ENCODE measurements at places on chromosomes 3 and 15.

DNA sequence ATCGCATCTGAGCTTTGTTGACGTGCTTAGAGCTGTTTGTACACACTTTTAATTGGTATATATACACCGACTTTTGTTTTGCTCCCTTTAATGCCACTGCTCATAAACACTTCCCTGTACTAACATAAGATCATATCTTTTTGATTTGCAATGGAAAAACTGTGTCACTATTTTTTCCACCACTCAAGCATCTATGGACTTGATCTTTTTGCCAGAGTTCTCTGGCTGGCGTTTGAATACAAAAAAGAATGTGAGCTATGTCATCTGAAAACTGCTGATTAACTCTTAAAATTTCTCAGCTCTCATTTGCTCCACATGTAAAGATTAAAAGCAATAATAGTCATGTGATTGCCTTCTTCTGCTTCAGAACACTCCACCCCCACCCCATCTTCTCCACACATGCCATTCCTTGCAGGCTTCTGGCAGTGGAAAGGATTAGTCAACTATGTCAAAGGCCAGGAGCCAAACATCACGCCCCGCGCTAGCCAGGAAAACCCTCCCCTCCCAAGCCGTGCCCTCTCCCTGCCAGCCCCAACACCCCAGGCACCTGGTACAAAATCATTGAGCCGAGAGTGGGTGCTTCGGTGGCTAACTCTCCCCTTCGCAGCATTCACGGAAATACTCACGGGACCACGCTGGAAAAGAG is 123.4 kb upstream of the MEF2A start:
- DNase-seq = no peak

GRCh38 chr15:94383706-94384105 is 152.3 kb downstream of the MCTP2 start:
- no peak for DNase-seq

GRCh38 chr3:115671761-115672455 is 48.6 kb downstream of the GAP43 start:
- DNase-seq = no peak

DNA sequence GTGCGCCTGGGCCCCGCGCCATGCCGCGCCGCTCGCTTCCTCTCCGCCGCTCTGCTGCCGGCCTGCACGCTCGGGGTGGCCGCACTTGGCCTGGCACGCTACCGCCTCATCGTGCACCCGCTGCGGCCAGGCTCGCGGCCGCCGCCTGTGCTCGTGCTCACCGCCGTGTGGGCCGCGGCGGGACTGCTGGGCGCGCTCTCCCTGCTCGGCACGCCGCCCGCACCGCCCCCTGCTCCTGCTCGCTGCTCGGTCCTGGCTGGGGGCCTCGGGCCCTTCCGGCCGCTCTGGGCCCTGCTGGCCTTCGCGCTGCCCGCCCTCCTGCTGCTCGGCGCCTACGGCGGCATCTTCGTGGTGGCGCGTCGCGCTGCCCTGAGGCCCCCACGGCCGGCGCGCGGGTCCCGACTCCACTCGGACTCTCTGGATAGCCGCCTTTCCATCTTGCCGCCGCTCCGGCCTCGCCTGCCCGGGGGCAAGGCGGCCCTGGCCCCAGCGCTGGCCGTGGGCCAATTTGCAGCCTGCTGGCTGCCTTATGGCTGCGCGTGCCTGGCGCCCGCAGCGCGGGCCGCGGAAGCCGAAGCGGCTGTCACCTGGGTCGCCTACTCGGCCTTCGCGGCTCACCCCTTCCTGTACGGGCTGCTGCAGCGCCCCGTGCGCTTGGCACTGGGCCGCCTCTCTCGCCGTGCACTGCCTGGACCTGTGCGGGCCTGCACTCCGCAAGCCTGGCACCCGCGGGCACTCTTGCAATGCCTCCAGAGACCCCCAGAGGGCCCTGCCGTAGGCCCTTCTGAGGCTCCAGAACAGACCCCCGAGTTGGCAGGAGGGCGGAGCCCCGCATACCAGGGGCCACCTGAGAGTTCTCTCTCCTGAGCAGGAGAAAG is 951 bp downstream of the GPR62 start:
- DNase-seq = no peak

GRCh38 chr3:88030210-88030609 is 28.6 kb downstream of the CGGBP1 start:
- no peak for DNase-seq

- no peak for DNase-seq
Measured at GRCh38 chr3:29708884-29709283, 428.0 kb downstream of the RBMS3 start.

DNA sequence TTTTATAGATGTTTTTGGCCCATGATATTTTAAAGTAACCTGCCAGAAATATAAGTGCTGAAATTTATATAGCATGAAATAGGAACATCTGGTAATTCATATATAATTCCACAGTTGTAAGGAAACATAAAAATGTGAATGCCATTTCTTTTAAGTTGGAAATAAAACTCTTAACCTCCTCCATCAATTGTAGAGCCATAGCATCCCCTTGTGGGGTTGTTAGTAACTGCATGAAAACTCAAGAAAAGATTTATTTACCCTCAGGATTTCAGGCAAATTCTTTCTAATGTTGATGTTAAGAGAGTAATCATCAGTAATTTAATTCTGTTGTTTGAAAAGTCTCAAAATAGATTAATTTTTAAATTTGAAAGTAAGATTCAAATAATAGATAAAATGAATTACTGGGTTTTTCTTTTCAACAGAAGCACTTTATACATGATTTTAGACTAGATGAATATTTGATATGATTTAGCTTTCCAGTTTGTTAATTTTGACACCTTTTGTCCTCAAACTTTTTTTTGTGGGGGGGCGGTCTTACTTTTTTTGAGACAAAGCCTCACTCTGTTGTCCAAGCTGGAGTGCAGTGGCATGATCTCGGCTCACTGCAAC is 74.7 kb downstream of the RASA2 start:
- peak; percentile 38 for DNase-seq

DNA sequence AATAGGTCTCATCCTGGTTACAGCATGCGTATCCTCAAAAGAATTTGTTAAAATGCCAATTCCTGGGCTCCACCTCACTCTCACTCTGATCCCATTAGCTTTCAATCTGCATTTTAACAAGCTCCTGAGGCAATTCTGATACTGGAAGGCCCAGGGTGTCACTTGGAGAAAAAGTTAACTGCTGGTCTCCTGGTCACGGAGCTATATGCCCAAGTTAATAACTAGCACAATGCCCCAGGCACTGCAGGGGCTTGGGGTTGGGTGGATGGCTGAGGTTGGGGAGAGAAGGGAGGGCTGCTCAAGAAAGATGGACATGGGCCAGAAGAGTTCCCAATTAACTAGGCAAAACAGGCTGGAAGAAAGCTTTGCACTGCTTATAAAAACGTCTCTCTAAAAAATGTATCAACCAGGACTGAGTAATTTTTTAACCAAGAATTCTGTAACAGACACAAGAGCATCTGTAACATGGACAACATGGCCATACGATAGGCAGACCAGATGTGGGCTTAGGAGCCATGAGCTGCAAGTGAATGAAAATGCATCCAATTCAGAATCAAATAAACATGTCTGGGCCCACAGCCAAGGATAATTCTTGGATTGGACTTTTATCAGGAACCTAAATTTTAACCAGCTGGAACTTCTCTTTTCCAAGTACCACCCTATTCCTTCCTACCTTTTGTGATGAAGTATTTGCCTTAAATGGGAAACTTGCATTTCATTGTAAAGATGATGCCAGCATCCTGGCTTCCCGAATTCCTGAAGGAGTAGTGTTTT is 4.2 kb downstream of the IL17RD start:
- no peak for DNase-seq

DNA sequence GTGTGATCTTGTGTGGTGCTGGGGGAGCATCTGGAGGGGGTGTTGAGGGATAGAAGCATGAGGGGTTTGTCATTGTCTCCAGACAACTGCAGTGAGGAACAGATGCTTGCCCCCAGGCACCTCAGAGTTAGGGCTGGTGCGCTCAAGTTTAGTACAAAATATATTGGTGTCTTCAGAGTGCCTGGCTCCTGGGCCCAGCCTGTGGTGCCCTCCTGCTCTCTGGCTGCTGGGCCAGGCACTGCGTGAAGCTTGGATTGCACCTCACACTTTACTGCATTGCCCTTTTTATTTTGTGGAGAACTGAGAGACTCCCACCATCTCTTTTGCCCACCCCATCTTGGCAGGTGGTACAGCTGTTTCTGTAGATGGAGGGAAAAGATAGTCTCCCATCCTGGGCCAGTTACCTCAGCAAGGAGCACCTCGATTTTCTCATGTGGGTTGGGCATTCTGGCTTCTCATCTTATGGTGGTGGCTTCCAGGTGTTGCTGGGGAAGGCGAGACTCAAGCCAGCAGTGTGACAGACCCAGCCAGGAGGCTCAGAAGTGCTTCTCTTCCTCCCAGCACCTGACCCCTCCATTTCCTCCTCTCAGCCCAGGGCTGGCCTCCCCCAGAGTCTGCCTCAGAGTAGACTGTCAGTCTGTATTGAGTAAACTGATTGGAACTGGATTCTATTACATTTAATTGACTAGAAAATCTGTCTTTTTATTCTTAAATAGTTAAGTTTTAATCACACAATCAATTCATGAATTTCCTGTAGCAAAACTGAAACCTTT is 140.5 kb downstream of the DNAJB8 start:
- DNase-seq = peak; percentile 35

DNA sequence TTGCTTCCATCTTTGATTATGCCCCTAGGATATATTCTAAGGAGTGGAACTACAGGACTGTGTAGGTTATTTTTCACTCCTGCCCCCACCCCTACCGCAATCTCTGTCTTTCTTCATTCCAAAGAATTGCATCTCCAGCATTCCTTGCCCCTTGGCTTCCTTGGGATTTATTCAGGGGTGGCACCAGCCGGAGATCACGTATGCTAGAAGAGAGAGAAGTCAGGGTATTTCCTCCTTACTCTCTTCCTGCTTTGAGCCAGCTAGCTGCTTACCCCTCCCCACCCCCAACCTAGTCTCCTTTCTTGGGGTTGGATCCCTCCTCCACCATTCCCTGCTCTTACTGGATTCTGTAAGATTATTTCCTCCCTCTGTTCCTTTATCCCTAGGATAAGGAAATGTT is 35.0 kb upstream of the DENND4A start:
- DNase-seq = no peak

DNA sequence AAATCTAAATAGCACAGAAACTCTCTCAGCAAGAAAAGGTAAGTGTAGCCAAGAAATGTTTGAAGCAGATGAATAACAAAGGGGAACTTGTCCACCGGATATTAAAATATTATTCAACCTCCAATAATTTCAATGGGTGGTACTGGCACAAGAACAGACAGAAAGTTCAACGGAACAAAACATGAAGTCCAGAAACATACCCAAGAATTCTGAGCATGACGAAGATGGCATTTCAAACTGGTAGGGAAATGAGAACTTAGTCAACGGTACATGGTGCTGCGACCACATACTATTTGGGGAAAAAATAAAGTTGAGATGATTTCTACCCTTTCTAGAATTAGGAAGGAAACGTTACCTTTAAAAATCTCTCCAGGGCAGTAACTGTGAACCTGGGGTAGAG is 5.5 kb downstream of the CHSY1 start:
- DNase-seq = no peak

DNA sequence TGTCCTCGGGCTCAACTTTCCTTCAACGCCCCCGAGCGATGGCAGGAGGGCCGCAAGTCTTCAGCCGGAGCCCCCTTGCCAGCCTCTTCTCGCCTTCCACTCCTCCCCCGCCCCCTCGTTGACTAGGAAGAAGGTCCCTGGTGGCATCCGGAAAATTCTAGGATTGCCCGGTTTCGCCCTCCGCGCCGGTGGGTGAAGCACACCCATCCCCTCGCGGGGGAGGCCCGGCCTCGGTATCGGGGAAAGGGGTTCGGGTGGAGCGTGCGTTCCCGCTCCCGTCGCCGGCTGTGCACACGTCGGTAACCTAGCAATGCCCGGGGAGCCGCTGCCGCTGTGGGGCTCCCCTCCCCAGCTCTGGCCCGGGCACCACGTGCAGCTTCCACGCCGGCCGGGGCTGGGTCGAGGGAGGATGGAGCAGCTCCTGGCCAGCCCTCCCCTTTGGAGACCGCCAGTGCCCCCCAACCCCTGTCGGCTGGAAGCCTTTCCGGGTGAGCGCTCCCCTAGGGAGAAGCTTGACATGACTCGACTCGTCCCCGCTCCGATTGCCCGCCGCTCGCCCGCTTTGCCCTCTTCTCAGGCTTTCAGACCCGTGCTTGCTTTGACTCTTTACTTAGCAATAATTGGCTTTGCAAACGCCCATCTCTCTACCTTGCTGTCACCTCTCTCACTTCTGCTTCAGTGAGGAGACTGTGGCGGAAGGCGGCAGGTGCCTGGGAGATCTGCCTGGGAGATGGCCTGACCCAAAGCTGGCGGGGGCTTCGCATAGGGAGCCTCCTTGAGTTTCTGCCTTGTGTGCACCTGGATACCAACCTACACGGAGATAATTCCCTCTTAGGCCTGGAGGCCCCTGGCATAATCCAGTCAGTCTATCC is 1.3 kb downstream of the CACNA1D start:
- DNase-seq = no peak

- no peak for DNase-seq
Measured at GRCh38 chr3:122671553-122671952, 9.1 kb upstream of the PARP14 start.

DNA sequence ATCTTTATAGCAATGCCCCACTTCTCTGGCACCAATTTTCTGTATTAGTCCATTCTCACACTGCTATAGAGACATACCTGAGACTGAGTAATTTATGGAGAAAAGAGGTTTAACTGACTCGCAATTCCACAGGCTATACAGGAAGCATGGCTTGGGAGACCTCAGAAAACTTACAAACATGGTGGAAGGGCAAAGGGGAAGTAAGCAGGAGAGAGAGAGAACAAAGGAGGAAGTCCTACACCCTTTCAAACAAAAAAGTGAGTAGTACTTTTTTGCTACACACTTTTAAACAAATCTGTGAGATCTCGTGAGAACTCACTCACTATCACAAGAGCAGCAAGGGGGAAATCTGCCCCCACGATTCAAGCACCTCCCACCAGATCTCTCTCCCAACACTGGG is 67.8 kb upstream of the ZBED2 start:
- no peak for DNase-seq

DNA sequence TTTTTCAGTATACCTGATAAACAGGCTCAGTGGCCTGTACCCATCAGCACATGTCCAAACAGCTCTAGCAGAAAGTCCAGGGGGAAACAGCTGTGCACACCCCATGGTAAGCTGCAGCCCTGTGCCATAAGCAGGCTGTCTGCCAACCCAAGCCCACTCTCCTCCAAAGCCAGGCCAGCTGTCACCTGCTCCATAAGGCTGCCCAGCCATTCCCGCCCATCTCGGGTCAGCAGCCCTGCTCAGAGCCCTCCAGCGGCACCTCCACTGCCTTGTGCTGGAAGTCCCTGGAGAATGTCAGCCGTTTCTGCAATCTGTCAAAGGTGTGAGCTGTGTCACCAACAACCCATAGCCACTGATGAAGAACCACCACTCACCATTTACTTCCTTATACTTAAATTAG is 82.0 kb downstream of the NTRK3 start:
- no peak for DNase-seq

- DNase-seq = no peak
Measured at GRCh38 chr3:142154186-142154585, 4.8 kb upstream of the TFDP2 start.
